ENCODE measurements at places on chromosomes 1 and 21. TPM values are rescaled to one million over a fixed set of nuclear protein-coding genes. Genes with fewer than 3 reads are reported as not detected.

- DNase-seq, result no peak
These were observed 72.1 kb downstream of the S1PR1 start for GRCh38 chr1:101308935-101309333.

DNA sequence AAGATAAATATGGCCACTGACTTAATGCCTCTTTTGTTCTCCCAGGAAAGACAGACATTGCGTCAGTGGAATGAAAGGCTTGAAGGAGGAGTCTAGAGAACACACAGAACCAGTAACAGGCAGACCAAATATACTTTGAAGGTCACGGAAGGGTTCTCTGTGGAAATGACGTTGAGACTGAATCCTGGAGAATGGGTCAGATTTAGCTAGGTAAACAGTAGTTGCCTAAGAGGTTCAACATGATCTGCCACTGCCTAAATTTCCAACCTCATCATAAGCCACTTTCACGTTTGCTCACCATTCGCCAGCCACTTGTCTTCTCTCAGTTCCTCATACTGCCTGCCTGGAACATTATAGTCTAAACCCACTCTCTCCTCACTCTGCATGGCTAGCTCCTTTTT, 20.5 kb downstream of the PLA2G4A start:
- no peak for DNase-seq

DNA sequence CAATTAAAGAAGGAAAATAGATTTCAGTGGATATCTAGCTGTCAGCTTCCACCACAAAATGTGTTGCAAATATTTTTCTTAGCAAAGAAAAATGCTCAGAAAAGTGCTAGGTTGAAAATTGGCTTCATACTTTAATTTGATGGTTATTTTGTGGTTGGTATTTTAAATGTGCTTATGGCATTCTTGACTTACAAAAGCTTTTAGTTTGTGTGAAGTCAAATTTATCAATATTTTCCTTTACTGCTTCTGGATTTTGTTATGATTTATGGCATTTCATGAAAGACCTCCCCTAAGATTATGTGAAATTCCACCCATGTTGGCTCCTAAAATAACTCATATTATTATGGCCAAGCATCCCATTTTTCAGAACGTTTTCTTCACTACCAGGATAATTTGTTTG, 51.5 kb downstream of the PSMG1 start:
- no peak for DNase-seq

Gene F13B
- not detected for total RNA-seq

Gene CFAP57
- 0.51 TPM for total RNA-seq

Gene IL23R
- total RNA-seq, result not detected

Gene LAPTM5
- 7.6 TPM for total RNA-seq

GRCh38 chr1:3630914-3631313, 6.1 kb downstream of the TPRG1L start:
- DNase-seq, result no peak
